ENCODE measurements at places on chromosomes 7 and 10.

- DNase-seq, result no peak
These were observed 531.1 kb upstream of the STEAP1 start for GRCh38 chr7:89623018-89623672.

GRCh38 chr7:98399462-98399861 is 1.4 kb downstream of the BAIAP2L1 start:
- no peak for DNase-seq

GRCh38 chr7:50274361-50274760 is 30.2 kb upstream of the IKZF1 start:
- DNase-seq, result no peak

GRCh38 chr7:148537435-148537834 is 53.1 kb upstream of the C7orf33 start:
- no peak for DNase-seq

DNA sequence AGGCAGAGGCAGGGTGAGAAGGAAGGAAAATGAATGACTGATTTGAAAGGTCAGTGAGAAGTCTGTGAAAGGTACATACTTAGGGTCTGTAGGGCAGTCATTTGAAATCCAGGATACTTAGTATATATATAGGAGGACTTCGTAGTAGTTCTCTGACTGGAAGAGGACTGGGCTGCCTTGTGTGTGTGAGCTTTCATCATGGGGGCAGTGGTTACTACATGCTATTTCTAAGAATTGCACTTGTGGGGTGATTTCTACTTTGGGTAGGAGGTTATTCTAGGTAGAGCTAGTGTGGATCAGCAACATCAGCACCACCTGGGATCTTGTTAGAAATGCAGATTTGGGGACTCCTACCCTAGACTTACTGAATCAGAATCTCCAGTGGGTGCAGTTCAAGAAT is 104.1 kb downstream of the AUTS2 start:
- no peak for DNase-seq

GRCh38 chr7:138243430-138243829 is 167.2 kb downstream of the AKR1D1 start:
- no peak for DNase-seq

DNA sequence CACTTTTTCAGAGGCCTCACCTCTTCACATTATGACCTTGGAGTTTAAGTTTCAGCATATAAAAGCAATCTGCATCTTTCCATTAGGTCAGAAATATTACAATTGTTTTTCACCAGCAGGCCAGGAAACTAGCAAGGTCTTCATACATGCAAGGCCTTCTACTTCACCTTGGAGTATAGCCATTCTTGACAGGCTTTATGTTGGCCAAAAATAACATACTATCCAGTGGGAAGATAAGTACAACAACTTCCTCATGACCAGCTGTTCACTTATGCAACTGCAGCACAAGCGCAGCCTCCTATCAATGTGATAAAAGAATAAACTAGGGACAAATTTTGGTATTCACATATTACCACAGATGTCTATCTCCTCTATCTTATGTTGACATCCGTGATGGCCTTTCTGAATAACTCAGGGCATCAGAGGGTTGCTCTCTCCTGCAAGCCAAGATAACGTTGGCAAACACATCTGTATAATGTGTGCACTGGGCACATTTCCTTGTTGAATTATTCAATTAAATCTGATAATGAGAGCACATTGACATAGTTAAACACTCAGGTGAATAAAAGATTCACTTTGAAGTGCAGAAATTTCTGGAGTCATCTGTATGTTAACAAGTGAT is 239.8 kb downstream of the FZD1 start:
- DNase-seq, result no peak

DNA sequence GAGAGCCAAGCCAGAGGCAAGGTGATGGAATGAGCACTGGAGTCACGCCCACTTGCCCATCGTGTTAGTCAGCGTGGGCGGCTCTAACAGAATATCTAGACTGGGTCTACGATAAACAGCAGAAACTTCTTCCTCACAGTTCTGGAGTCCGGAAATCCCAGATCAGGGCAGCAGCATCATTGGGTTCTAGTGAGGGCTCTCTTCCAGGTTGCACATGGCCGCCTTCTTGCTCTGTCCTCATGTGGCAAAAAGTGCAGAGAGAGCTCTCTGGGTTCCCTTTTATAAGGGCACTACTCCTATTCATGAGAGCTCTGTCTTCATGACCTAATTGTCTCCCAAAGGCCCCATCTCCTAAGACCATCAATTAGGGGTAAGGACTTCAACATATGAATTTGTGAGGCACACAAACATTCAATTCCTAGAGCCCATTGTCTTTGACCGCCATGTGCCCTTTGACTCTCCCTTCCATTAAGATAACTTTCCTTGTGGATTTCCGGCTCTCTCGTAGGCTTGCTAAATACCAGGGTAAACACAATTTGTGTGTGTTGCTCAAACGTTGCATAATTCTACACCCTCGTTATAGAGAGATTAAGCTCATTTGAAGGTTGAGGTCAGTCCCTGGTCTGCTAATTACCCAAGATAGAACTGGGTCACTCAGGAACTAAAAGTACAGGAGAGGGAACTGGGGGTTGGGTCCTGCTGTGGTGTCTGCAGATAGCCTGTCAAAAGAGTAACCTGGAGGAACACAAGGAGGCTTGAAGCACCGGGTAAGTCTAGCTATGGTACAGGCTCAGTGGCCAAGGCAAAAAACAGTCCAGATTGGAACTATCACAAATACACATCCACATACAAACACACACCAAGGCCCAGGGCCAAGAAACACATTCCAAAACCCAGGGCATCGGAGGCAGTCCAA is 28.7 kb upstream of the USP6NL start:
- DNase-seq, result no peak

GRCh38 chr7:46168231-46168630 is 247.2 kb upstream of the IGFBP3 start:
- no peak for DNase-seq

DNA sequence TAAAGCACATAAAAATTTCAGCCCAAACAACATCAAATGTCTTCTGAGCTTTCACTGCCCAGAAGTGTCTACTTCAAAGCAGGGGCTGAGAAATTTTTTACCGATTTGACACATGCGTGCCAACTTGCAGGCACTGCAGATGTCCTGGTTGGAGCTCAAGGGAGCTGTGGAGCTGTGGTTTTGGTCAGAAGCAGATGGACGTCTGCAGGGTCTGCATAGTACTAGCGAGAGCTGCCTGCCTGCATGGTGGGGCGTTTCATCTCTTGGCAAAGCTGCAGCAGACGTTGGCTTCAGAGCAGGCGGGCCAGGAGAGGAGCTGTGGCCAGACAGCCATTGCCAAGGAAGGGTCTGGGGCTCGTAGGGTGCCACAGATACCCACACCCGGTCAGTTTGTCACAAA is 296.7 kb downstream of the GLRX3 start:
- DNase-seq, result no peak

DNA sequence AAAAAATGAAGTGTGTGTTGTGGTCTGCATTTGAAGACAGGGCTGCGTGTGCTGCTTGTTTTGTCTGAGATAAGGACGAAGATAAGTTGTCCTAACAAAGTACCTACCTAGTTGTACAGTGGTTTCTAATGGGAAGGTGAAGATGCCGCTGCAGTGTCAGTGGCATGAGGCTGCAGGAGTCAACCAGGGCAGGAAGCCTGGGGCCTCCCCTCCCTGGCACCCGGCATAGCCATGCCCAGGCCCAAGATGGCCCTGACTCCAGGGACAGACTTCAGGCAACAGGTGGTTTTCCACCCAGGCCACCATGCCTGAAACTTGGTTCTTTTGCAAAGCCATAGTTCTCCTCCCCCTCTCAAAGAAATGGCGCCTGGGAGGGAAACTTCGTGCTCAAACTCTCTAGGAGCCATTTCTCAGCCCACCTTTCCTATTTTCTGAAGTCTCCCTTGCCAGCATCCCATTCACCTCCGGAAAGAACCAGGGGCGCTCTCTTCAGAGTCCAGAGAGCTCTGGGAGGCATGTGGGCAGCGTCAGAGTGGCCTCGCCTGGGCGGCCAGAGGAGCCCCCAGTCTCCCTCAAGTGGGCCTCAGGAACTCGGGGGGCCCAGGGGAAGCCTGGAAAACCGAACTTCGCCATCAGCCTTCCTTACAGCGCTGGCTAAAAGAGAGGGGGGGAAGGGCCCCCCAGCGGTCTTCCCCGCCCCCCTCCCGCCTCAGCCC is 2.1 kb upstream of the KAT6B start:
- no peak for DNase-seq
